ENCODE measurements at places on chromosomes 7 and 10.

- no peak for DNase-seq
Observed at GRCh38 chr10:133442191-133442966, 11.4 kb upstream of the SCART1 start.

DNA sequence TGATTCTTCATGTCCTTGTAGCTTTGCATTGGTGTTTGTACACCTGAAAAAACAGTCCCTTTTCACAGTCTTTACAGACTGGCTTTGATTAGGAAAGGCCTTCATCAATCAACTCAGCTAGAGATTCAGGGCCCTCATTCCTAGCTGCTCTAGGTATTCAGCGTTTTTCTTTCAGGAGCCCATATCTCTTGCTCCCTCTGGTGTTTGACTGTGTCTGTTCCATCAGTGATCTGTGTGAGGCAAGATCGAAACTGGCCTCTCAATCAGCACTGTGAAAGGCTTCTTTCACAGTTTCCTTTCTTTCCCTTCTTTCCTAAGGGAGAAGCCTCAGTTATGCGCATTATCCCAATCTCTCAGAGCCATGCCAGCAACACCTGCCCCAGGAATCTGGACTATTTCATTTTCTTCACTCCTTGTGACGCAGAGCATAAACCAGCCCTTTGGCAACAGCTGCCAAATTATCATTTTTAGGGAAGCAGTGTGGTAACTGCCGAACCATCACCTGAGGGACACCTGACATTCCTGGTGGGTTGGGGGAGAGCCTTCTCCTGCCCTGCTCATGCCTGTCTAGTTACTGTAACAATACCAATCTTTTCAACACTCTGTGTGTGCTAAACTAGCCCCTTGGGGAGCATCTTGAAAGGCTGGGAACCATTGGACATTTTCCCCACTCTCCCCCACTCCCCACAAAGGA, 75.7 kb upstream of the CCDC71L start:
- peak; percentile 42 for DNase-seq

DNA sequence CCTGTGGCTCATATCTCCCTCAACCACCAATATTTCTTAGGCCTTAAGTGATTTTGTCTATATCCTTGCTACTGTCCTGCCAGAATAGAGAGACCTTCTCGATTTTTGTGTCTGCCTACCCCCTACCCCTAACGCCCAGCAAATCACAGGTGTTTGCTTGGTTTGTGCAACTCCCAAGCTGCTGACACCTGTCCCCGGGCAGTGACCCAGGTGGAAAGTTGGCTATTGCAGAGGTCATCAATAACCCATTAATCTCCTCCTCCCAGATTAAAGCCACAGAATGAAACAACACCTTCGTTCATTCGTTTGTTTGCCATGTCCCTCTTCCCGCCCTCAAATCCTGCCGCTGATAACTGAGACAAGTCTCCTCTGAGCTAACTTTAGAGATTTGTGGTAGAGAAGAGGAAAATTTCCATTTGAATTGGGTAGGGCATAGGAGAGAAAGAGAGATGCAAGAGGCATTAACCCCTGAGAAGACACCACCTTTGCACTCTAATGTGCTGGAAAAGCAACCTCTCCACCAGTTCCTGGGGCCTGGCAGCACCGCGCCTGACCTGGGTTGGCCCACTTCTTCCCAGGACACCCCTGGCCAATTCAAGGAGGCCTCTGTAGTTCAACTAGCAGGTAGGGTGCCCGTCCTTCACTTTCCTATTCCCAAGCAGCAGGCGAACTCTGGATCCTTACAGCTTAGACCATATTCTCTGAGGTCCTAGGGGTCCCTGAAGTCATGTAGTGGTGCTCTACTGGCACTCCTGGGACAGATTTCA, 3.0 kb downstream of the NEUROG3 start:
- no peak for DNase-seq

GRCh38 chr10:95450188-95450587, 111.0 kb downstream of the SORBS1 start:
- no peak for DNase-seq

DNA sequence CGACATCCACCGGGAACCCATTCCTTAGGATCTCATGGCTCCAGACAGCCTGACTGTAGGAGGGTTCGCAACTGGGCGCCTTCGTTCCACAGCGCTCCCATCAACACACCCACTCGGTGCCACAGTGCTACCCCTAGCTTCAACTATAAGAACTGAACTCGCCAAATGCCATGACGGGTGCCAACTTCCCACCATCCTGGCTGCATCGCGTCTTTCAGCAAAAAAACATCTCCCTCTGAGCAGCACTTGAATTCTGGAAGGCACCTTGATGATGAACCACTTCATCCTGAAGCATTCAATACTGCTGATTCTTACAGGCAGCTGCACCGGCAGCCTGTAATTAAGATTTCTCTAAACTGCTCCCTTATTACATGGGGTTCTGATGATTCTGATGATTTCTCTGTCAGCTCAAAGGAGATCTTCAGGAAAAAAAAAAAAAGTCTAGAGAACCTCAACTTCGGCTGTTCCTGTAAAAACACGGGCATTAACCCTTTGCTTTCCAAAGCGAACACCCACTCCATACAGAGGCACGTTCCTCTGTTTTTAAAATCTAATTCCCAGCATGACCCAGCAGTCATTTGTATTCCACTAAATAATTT, 1.3 kb downstream of the CYTH3 start:
- peak; percentile 38 for DNase-seq

DNA sequence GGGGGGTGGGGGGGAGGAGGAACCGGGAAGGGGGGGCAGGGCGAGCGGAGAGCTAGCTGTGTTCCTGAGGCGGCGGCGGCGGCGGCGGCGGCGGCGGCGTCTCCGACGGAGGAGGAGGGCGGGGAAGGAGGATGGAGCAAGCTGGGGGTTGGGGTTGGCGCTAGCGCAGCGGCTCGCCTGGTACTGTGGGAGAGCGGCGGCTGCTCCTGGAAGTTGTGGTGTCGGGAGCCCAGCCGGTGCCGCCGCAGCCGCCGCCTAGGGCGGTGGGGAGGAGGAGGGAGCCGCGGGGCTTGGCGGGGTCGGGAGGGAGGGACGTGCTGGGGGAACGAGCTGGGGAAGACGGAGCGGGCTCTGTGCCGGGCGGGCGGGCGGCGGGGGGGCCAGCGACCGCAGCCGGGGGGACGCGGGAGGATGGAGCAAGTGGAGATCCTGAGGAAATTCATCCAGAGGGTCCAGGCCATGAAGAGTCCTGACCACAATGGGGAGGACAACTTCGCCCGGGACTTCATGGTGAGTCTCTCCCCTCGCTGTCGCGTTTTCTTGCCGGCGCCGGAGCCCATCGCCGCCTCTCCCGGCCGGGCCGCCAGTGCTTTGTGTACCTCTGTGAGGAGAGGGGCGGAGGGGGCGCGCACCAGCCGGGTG, at the start of gene PTPN12:
Gene PTPN12, plus strand, starts transcription at position 160 of the 642 bp plus-strand sequence. Its CDS starts 252 bp downstream, at position 412.
- DNase-seq, result peak; percentile 80

GRCh38 chr7:22295402-22296264, 61.3 kb downstream of the RAPGEF5 start:
- no peak for DNase-seq

DNA sequence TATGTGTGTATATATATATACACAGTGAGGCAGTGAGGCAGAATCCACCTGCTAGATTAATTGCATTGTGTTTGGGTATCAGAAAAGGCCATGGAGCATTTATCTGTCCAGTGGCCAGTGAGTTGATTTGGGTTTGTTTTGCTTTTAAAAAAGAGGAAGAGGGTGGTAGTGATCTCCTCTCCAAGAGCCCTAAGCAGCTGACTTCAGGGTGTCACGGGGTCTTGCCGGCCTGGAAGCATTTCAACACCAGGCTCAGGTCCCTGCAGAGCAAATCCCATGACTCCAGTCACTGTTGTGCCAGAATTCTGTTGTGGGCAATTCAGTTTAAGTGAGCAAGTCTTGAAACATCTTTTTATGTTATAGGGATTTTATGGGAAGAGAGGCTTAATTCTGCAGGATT, 30.6 kb upstream of the GPNMB start:
- no peak for DNase-seq

DNA sequence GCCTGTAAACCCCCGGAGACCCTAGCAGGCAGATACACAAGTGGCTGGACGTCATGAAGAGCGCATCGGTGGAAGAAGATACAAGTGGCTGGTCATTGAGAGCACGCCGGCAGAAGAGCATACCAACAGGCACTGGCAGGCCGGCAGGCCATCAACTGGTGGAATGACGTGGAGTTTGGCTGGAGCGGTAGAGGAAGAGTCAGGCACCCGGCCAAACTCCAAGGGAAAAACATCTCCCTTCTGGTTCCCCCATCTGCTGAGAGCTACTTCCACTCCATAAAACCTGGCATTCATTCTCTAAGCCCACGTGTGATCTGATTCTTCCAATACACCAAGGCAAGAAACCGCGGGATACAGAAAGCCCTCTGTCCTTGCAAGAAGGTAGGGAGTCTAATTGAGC, 113.4 kb upstream of the NPSR1 start:
- DNase-seq, result no peak

GRCh38 chr7:120842121-120842621, 15.8 kb downstream of the TSPAN12 start:
- peak; percentile 70 for DNase-seq

GRCh38 chr10:43399320-43400310, 9.4 kb downstream of the HNRNPF start:
- DNase-seq, result no peak

- no peak for DNase-seq
Observed at GRCh38 chr10:88318803-88319202, 264.3 kb downstream of the RNLS start.

DNA sequence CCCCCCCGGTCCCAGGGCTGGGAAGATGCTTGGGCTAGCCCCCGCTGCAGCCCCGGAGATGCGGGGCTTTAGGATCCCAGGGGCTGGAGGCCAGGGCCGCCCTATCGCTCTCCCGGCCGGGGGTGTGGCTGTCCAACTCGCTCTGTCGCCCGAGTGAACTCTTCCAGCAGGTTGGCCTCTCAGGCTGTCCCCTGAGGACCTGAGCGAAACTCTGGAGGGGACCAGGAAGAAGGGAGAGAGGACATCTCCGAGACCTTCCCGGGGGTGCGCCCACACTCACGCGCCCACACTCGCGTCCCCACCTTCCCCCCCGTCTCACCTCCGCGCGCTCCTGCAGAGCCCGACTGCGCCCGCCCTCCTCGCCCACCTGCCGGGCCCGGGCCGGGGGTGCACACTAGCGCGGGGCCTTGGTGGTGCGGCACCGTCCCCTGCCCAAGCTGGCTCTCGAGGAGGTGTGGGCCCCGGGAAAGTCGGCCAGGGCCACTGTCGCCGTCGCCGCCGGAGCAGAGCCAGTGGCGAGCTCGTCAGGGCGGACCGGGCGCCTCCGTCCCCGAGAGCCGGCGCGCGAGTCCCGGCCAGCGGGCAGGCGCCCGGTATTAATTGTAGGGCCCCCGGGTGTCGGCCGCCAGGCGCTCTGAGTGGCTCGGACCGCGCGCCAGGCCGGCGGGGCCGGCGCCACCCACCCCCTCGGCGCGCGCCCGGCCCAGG, 101.7 kb upstream of the SVIL start:
- DNase-seq, result peak; percentile 30

DNA sequence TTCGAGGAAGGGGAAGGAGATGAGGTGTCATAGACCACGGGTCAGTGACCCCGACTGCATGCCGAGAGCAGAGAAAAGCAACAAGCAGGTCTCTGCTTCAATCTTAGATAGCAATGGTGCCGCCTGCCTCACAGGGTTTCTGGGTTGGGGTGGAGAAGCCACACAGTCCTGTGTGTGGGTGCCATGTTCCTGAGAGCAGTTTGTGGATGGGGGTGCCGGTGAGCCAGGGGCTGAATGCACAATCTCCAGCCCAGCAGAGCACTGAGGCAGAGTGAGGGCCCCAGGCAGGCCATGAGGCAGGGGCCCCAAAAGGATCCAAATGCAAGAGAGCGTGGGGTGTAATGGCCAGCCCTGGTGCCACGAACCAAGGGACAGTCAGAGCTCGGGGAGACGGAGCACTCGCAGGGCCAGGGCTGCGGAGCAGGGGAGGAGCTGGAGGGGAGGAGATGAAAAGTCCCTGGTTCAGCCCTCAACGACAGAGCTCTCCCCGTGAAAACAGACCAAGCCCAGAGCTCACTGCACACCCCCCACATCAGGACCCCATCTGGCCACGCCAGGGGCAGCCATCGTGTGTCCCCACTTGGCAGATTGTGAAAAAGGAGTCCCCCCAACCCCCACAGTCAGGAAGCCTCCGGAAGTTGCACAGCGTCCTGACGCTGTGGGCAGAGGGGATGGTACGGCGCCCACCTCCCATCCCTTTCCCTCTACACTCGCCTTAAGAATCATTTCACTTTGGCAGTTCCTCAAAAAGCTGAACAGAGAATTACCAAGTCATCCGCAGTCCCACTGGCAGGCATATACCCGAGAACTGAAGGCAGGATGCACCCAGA, 19.9 kb downstream of the WDR86 start:
- DNase-seq, result no peak

- DNase-seq, result no peak
Observed at GRCh38 chr10:42930516-42931192, 146.2 kb upstream of the RET start.

DNA sequence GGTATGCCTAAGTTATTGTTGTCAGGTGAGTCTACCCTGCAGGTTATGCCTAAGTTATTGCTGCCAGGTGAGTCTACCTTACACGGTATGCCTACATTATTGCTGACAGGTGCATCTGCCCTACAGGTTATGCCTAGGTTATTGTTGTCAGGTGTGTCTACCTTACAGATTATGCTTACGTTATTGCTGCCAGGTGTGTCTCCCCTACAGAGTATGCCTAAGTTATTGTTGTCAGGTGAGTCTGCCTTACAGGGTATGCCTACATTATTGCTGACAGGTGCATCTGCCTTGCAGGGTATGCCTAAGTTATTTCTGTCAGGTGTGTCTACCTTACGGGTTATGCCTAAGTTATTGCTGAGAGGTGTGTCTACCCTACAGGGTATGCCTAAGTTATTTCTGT, 64.2 kb downstream of the AKR1C4 start:
- DNase-seq, result no peak

DNA sequence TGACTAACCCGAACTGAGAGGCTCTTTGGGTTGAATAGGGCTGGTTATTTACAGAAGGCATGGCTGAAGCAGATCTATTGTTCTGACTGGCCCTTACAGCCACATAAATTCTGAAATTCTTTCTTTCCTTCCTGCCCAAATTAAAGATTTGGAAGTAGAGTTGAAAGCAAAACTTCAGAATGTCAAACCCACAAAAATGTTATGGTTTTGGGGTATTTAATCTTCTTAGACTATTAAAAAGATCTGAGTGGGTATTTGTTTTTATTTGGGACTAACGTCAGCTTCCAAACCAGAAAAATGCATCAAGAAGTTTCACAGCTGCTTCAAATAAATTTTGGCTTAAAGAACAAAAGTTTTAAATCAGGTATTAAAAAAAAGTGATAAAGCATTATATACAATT, 124.5 kb downstream of the AHR start:
- no peak for DNase-seq

GRCh38 chr10:30433730-30434272, at the start of gene MAP3K8:
Gene MAP3K8, plus strand, starts transcription at chr10:30434184. Its CDS starts 4,755 bp downstream, at chr10:30438939.
- no peak for DNase-seq

- no peak for DNase-seq
Observed at GRCh38 chr7:156617215-156617614, 23.4 kb upstream of the RNF32 start.

- no peak for DNase-seq
Observed at GRCh38 chr10:10780746-10781145, 236.9 kb upstream of the CELF2 start.

GRCh38 chr10:52644373-52645186, 128.0 kb downstream of the MBL2 start:
- peak; percentile 13 for DNase-seq

- no peak for DNase-seq
Observed at GRCh38 chr10:51629934-51630639, 69.3 kb downstream of the CSTF2T start.
